ENCODE measurements at places on chromosomes 12 and 14.
A peak's percentile ranks its signal among the peaks of the same experiment; 100 is the strongest.

DNA sequence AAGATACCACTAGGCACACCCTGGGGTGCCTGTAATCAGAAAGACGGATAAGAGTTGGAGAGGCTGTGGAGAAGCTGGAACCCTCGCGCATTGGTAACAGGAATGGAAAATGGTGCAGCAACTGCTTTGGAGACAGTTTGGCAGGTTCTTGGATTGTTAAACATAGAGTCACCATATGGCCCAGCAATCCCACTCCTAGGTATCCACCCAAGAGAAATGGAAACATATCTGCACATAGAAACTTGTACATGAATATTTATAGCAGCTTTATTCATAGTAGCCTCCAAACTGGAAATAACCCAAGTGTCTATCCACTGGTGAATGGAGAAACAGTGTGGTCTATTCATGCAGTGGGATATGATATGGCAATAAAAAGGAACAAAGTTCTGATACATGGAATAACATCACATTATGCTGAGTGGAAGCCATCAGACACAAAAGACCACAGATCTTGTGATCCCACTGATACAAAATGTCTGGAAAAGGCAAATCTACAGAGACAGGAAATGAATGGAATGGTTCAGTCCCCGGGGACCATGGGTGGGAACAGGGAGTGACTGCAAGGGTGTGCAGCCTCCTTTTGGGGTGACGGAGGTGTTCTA is 45.4 kb downstream of the JAG2 start:
- DNase-seq, result no peak

GRCh38 chr12:31850268-31850667 is 108.9 kb upstream of the RESF1 start:
- no peak for DNase-seq

DNA sequence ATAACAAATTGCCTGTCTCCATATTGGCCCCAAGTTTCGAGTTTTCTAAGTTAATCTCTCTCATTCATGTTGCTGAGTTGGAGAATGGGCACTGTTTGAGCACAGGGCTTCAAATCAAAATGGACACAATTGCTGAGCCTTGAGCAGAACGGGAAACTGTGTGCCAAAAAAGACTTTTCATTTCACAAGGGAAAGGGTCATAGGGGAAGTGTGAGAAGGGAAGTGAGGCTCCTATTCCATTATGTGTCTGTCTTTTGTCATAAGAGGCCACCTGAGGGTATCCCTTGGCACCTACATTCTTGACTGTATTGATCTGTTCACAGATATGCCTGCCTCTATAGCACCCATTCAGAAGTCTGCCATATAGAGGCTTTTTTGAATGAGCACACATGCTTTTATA is 59.1 kb downstream of the TTLL5 start:
- DNase-seq, result no peak

- no peak for DNase-seq
Measured at GRCh38 chr14:91496790-91497189, 13.3 kb downstream of the PPP4R3A start.

GRCh38 chr12:57430112-57430930 is 522 bp downstream of the R3HDM2 start:
- DNase-seq, result no peak

GRCh38 chr12:6758506-6759095 is 5.7 kb upstream of the MLF2 start:
- peak; percentile 41 for DNase-seq

DNA sequence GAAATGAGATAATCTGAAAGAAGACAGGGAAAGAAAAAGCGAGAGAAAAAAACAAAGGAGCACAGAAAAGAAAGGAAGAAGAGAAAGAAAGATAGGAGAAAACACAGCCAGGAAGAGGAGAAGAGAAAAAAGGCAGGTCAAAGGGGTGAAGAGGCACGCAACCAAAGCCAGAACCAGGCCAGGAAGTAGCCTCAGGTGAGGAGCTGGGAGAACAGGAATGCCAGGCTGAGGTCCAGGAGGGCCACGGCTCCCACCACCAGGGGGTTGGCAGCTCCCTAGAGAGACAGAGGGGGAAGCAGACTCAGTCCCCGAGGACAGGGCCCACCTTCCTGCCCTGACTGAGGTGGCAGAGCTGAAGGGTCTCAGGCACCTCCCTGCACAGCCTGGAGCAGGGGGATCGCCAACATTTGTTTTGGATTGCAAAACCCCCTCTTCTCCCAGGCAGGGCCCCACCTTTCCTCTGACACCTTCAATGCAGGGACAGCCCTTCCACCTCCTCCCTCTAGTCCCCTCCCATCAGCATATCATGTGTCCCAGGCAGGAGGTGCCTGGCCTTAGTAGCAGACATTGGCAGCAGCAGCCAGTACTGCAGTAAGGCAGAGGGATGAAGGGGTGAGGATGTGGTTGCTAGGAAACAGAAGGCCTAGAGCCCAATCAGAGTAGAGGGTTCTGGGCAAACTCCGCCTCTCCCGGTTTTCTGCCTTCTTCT is 2.0 kb upstream of the AP1G2 start:
- no peak for DNase-seq

- DNase-seq, result no peak
Measured at GRCh38 chr12:119202544-119202943, 23.8 kb downstream of the HSPB8 start.

GRCh38 chr12:114916124-114916523 is 232.1 kb upstream of the TBX3 start:
- DNase-seq, result no peak

DNA sequence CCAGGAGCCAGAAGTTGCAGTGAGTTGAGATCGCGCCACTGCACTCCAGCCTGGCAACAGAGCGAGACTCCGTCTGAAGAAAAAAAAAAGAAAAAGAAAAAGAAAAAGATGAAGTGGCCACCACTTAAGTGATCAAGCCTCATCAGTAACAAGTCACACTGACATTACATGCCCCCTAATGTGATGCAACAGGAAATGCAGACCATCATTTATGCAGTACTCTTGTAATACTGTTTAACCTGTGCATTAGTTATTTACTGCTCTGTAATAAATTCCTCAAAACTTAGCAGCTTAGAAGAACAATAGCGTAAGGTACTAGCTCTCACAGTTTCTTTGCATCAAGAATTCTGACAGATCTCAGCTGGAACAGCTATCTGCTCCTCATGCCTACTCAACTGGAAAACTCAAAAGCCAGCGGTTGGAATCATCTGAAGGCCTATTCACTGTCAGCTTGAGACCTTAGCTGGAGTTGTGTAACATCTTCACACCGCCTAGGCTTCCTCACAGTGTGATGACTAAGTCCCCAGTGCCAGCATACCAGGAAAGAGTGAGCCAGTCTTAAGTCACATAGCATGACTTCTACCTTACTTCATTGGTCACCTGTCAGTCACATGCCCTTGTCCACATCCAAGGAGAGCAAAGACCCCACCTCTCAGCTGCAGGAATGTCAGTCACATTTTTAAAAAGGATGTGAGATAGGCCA is 31.5 kb downstream of the EPS8 start:
- peak; percentile 84 for DNase-seq

DNA sequence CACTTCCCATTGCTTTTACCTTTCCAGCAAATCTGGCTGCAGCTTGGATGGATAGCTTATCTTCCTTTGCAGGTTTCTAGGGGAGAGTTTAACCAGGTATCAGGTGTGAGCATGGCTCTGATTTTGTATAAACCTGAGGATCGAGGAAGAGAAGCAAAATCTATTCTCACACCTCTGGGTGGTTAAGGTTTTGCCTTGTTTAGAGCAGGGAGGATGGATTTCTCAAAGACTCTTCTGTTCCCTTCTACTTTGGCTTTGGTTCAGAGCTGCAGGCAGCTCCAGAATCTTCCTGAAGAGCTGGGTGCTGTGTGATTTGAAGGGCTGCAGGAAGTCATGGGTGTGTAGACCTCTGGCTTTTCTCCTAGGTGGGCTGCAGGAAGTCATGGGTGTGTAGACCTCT is 1.7 kb downstream of the JDP2 start:
- DNase-seq, result no peak

DNA sequence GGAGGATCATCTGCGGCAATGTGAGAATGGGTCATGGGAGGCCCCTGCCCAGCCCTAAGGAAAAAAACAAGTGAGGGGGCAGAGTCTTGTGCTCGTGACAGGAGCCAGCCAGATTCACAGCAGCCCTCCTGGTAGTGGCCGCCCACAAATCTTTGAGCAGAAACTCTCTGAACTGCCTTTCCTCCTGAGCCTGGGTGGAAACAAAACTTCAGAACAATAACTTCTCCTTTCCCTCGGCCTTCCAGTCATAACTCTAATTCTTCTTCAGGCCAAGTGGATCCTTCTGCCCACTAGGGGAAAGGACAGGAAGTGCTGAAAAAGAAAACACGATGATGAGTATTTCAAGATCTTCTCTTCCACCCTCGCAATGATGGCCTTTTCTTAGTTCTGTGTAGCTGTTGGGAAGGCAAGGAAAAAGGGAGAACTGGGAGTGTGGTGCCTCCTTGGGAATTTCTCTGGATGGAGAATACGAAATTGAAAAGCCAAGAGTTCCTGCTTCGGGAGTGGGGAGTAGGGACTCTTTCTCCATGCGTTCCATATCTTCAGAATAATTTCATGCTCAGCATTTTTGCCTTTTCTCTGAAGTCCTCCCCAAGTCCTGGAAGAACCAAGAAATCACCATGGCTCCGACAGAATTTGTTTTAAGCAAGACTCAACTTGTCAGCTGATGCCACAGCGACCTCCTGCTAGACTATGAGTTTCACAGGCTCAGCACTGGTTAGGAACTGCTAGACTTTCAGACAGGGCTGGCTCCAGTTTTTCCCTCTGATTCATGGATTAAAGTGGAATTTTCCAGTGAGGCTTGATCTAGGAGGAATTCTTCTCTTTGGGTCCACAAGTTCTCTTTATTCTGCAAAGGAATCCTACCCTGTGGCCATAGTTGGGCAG is 188.9 kb downstream of the CAND1 start:
- peak; percentile 85 for DNase-seq

DNA sequence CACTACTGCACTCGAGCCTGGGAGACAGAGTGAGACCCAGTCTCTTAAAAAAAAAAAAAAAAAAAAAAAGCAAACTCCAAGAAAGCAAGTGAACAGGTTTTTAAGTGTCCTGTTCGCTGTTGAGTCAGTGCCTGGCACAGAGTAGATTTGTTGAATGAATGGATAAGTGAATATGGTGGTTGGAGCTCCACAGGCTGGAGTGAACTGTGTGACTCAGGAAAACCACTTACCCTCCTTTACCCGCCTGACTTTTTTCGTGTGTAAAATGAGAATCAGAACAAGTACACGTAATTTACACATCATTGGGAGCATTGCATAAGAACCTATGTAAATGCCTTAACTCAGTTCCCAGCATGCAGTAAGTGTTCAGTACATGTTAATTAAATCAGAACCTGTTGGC is 24.0 kb upstream of the ESRRB start:
- DNase-seq, result no peak

GRCh38 chr14:34069854-34070582 is 119.1 kb upstream of the EGLN3 start:
- no peak for DNase-seq

GRCh38 chr12:114670291-114670980 is 13.5 kb downstream of the TBX3 start:
- no peak for DNase-seq

DNA sequence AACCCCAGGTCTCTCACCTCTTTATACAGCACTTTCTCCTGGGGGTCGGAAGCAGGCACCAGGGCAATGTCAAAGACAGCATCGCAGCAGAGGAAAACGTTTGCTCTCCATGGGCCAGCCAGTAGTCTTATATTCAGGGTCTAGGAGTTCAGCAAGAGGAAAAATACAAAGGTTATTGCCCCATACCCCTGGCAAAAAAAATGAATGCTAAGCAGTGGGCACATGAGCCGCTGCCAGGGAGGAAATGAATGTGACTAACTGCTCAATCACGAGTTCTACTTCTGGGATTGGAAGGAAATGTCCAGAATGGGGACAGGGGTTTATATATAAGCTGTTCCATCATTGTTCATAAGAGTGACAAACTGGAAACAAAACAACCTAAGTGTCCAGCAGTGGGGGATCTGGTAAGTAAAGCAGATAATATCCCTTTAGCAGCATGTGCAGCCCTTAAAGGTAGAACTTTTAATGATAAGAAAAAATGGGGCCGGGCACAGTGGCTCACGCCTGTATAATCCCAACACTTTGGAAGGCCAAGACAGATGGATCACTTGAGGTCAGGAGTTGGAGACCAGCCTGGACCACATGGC is 53.8 kb downstream of the PHETA1 start:
- DNase-seq, result peak; percentile 85

- no peak for DNase-seq
Measured at GRCh38 chr14:85002846-85003245, 527.1 kb upstream of the FLRT2 start.

- DNase-seq, result no peak
Measured at GRCh38 chr12:51210690-51211395, 7.0 kb downstream of the POU6F1 start.

DNA sequence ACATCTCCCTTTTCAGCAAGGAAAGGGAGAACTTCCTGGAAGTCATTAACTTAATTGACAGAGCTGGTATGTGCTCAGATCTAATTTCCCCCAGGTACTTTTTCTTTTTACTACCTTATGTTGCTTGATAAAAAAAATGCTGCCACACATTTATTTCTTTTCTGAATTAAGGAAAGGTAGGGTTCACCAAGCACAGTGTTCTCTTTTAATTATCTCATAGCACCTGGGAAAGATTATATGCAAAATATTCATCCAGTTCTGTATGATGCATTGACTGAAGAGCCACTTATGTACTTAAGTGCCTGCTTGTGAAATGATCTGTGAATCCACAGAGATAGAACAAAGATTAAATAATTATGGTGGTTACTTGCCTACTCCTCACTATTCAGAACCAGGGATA is 25.1 kb downstream of the KCNC2 start:
- no peak for DNase-seq

DNA sequence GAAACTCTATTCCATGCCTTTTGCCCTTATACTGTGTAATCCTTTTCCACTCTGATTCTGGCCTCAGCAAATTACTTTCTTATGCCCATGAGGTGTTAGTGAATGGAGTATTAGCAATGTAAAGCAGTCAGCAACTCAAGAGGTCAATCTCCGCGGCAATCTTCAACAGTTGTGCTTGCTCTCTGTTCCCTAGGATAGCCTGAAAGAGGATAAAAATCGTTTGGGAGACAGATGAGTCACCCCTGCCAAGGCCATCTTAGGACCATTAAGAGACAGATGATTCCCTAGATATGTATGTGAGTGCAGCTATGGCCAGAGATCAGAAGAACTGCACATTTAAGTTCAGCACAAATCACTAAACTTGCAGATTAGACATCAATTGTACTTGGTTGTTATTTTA is 1145.8 kb downstream of the GALC start:
- DNase-seq, result no peak

DNA sequence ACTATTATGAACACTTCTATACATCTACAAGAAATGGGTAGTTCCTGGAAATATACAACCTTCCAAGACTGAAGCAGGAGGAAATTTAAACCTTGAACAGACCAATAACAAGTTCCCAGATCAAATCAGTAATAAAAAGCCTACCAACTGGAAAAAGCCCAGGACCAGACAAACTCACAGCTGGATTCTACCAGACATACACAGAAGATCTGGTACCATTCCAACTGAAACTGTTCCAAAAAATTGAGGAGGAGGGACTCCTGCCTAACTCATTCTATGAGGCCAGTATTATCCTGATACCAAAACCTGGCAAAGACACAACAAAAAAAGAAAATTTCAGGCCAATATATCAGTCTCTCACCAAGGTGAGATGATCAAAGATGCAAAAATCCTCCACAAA is 189.4 kb downstream of the RPS29 start:
- DNase-seq, result no peak

Measured in suppressor macrophage (primary cell).